HT-29 (cell line): ENCODE measurements at places on chromosomes 13 and 19. TPM values are rescaled to one million over a fixed set of nuclear protein-coding genes. Genes with fewer than 3 reads are reported as not detected.

Gene EFNA2
- total RNA-seq: 43.6 and 48.5 TPM in 2 replicates

Gene KLK4
- total RNA-seq: 0.38 TPM in 1 of 2 replicates, not detected in the other

Gene FOXA3
- total RNA-seq: 6.1 and 10.7 TPM in 2 replicates

Gene FFAR2
- total RNA-seq: 0.08 and 0.33 TPM in 2 replicates

Gene PSG1
- not detected in 2 replicates for total RNA-seq

Gene PLPP2
- 226 and 231 TPM in 2 replicates for total RNA-seq

Gene GADD45B
- total RNA-seq: 15.2 and 21.8 TPM in 2 replicates

Gene SPART
- total RNA-seq: not detected in 2 replicates

Gene EPS8L1
- 543 and 612 TPM in 2 replicates for total RNA-seq

Gene CYP2F1
- not detected in 2 replicates for total RNA-seq

Gene ATCAY
- not detected in 2 replicates for total RNA-seq

Gene ZNF677
- not detected in 2 replicates for total RNA-seq
